ENCODE measurements at places on chromosomes 12 and 14.

- no peak overlapping the region for H3K27ac ChIP-seq
- no peaks in the 10 kb centered on the region for H3K36me3 ChIP-seq
- H3K4me3 ChIP-seq = no peak overlapping the region
- no peaks in the 10 kb centered on the region for H3K4me1 ChIP-seq
- DNase-seq = no peak
Measured at GRCh38 chr12:99250091-99250490, 397.5 kb upstream of the GARIN6 start.

GRCh38 chr12:128763395-128763794 lies 60.4 kb downstream of the SLC15A4 start:
- no peak overlapping the region for H3K4me3 ChIP-seq
- no peak for DNase-seq
- no peaks in the 10 kb centered on the region for H3K36me3 ChIP-seq
- no peaks in the 10 kb centered on the region for H3K4me1 ChIP-seq
- no peaks in the 10 kb centered on the region for H3K27me3 ChIP-seq
- H3K27ac ChIP-seq = no peak overlapping the region

- H3K27ac ChIP-seq = no peak overlapping the region
- H3K4me3 ChIP-seq = no peak overlapping the region
- DNase-seq = no peak
- H3K36me3 ChIP-seq = no peaks in the 10 kb centered on the region
- H3K27me3 ChIP-seq = no peaks in the 10 kb centered on the region
Measured at GRCh38 chr12:92003701-92004100, 141.9 kb downstream of the BTG1 start.

DNA sequence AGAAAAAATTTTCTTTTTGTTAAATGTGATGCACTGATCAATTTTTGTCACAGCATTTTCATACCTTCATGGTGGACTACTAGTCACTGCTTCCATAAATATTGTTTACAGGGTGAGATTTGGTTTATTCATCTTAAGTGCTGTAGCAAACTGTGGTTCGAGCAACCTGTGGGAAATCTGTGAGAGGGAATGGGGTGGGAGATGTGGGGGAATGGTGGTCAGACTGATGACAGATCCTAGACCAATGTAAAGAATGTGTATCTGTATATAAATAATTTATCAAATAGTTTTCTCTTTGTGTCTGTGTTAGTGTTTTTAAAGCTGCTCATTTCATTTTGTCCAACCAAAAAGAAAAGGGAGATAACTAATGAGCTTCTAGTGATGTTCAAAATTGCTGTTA lies 26.7 kb downstream of the CSRP2 start:
- peaks cover 6% of the 10 kb centered on the region for H3K36me3 ChIP-seq
- H3K4me1 ChIP-seq = no peaks in the 10 kb centered on the region
- no peak overlapping the region for H3K4me3 ChIP-seq

DNA sequence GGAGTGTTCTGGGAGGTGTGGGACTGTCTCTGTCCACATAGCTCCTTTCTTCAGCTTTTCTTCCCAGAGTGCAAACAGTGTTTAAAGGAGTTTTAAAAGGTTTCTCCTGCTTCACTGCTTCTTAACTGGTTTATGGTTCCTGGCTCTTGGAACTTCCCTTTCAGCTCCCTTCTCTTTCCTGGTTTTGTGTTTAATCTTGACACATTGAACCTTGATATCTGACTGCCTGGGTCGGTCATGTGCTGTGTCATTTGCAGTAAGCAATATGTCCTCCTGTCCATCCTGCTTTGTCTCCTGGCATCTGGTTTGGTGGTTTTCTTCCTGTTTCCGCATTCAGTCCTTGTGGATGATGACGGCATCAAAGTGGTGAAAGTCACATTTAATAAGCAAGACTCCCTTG lies 2.2 kb downstream of the TMEM106C start:
- no peaks in the 10 kb centered on the region for H3K27me3 ChIP-seq
- H3K4me3 ChIP-seq = no peak overlapping the region
- H3K4me1 ChIP-seq = peaks cover 6% of the 10 kb centered on the region
- no peak overlapping the region for H3K27ac ChIP-seq
- no peak for DNase-seq

DNA sequence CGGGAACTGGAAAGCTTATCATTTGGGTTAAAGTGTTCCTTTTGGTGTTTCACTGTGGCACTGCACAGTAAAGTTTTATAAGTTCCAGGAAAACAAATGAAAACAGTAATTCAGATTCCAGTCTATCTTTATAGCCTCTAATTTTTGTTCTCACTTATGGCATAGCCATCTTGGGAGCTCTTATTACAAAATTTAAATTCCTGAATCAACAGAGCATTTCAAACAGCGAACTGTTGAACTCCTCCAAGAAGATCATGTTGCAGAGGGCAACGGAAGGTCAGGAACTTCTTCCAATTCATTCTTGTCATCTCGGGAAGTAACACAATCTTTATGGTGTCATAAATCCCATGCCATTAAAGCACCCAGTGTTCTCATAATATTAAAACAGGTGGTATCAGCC lies 229.1 kb downstream of the KCNC2 start:
- no peaks in the 10 kb centered on the region for H3K36me3 ChIP-seq
- no peaks in the 10 kb centered on the region for H3K4me1 ChIP-seq
- H3K4me3 ChIP-seq = no peak overlapping the region
- no peaks in the 10 kb centered on the region for H3K27me3 ChIP-seq
- no peak overlapping the region for H3K27ac ChIP-seq

DNA sequence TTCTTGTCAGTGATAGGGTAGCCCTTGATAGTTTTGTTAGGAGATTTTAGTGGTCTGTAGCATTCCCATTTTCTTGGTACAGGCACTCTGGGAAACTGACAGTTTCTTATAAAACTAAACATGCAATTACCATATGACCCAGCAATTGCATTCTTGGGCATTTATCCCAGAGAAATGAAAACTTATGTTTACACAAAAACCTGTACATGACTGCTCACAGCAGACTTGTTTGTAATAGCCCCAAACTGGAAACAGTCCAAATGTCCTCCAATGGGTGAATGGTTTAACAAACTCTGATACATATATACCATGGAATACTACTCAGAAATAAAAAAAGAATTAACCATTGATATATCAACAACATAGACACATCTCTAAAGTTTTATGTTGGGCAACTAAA lies 75.5 kb downstream of the BORCS5 start:
- no peaks in the 10 kb centered on the region for H3K27me3 ChIP-seq
- H3K4me3 ChIP-seq = no peak overlapping the region
- H3K27ac ChIP-seq = no peak overlapping the region
- no peaks in the 10 kb centered on the region for H3K36me3 ChIP-seq
- DNase-seq = no peak

GRCh38 chr12:101207086-101207780 lies 2.8 kb downstream of the SLC5A8 start:
- H3K36me3 ChIP-seq = no peaks in the 10 kb centered on the region
- peaks cover 7% of the 10 kb centered on the region for H3K4me1 ChIP-seq
- H3K4me3 ChIP-seq = no peak overlapping the region
- no peak for DNase-seq
- peaks cover 4% of the 10 kb centered on the region for H3K27me3 ChIP-seq
- no peak overlapping the region for H3K27ac ChIP-seq

- H3K27me3 ChIP-seq = no peaks in the 10 kb centered on the region
- no peak overlapping the region for H3K27ac ChIP-seq
- no peak for DNase-seq
- no peaks in the 10 kb centered on the region for H3K36me3 ChIP-seq
Measured at GRCh38 chr12:57584690-57585089, 6.3 kb upstream of the PIP4K2C start.

GRCh38 chr14:105742531-105742848 lies 216.1 kb downstream of the TMEM121 start:
- no peak for DNase-seq
- H3K36me3 ChIP-seq = no peaks in the 10 kb centered on the region
- H3K27ac ChIP-seq = no peak overlapping the region
- no peaks in the 10 kb centered on the region for H3K27me3 ChIP-seq

GRCh38 chr12:27143256-27144069 lies 61.1 kb upstream of the C12orf71 start:
- H3K4me3 ChIP-seq = no peak overlapping the region
- no peak for DNase-seq
- H3K4me1 ChIP-seq = no peaks in the 10 kb centered on the region
- no peaks in the 10 kb centered on the region for H3K27me3 ChIP-seq

DNA sequence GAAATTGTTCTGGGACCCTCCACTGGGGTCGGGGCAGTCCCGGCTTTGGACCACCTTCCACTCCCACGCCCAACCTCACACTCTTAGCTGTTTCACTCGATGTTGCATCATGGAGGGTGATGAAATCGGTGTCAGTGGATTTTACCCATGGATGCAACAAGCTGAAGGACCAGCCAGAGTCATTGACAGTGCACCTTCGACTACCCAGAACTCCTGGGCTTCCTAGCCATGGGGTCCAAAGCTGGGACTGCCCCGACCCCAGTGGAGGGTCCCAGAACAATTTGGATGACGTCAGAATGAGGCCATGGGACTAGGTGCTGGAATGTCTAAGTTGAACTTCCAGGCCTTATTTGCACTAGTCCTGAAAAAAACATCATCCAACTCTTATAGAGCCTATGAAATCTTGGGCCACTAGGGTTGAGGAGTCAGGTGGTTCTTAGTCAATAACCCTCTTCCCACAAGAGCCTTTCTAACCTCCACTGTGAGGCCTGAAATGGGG lies 882 bp upstream of the IL23A start:
- H3K4me1 ChIP-seq = peaks cover 9% of the 10 kb centered on the region
- peaks cover 3% of the 10 kb centered on the region for H3K36me3 ChIP-seq
- DNase-seq = no peak
- no peaks in the 10 kb centered on the region for H3K27me3 ChIP-seq

GRCh38 chr12:21940549-21941505 lies at the start of gene ABCC9:
ABCC9 (minus strand) TSS chr12:21941426; CDS start chr12:21936674, 4,752 bp downstream.
- H3K4me1 ChIP-seq = peaks cover 7% of the 10 kb centered on the region
- H3K27ac ChIP-seq = no peak within 1 kb of the TSS
- no peaks in the 10 kb centered on the region for H3K36me3 ChIP-seq
- peaks cover 13% of the 10 kb centered on the region for H3K27me3 ChIP-seq
- peak within 1 kb of the TSS; percentile 58 for H3K4me3 ChIP-seq
- DNase-seq = no peak

- no peak overlapping the region for H3K4me3 ChIP-seq
- no peak overlapping the region for H3K27ac ChIP-seq
- peaks cover 83% of the 10 kb centered on the region for H3K36me3 ChIP-seq
- H3K27me3 ChIP-seq = no peaks in the 10 kb centered on the region
- H3K4me1 ChIP-seq = no peaks in the 10 kb centered on the region
Measured at GRCh38 chr14:68886109-68886434, 93.0 kb downstream of the ACTN1 start.

- H3K36me3 ChIP-seq = no peaks in the 10 kb centered on the region
- DNase-seq = no peak
- H3K27ac ChIP-seq = no peak overlapping the region
- peaks cover 3% of the 10 kb centered on the region for H3K4me1 ChIP-seq
- H3K27me3 ChIP-seq = no peaks in the 10 kb centered on the region
- H3K4me3 ChIP-seq = no peak overlapping the region
Measured at GRCh38 chr12:62995097-62995496, 60.1 kb upstream of the PPM1H start.

DNA sequence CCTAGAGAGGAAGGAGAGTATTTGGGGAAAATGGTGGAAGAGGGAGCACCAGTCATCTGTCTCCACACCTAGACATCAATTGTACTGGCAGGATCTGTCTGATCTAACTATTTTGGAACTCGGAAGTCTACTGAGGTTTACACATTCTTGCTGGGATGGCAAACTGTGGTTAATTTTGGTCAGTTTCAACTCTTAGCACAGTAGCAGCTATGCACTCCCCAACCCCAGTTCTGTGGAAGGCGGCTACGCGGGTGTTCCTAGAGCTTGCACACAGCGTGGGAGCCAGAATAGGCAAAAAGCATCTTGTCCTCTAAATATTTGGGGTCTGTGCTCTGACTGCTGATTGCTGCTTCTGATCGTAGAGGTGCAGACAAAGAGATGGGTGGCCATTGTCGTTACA lies 33.8 kb downstream of the TECPR2 start:
- no peaks in the 10 kb centered on the region for H3K4me1 ChIP-seq
- H3K36me3 ChIP-seq = no peaks in the 10 kb centered on the region
- no peak overlapping the region for H3K27ac ChIP-seq
- H3K27me3 ChIP-seq = no peaks in the 10 kb centered on the region
- no peak overlapping the region for H3K4me3 ChIP-seq

DNA sequence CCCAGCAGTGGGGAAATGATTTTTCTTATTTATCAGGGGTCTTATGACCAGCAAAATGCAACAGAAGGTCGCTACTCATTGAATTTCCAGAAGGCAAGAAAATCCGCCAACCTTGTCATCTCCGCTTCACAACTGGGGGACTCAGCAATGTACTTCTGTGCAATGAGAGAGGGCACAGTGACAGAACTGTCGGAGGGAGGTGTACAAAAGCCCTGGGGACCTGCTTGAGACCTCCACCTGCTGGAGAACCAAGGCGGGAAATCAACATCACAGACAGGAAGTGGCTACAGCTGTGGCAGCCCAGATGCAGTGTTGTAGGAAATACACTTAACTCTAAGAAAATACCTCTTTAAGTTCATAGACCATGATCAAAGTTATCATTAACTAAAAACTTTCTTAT lies 250.9 kb upstream of the OR4E1 start:
- no peaks in the 10 kb centered on the region for H3K27me3 ChIP-seq
- H3K4me3 ChIP-seq = no peak overlapping the region
- H3K36me3 ChIP-seq = no peaks in the 10 kb centered on the region
- H3K27ac ChIP-seq = no peak overlapping the region
- no peaks in the 10 kb centered on the region for H3K4me1 ChIP-seq

DNA sequence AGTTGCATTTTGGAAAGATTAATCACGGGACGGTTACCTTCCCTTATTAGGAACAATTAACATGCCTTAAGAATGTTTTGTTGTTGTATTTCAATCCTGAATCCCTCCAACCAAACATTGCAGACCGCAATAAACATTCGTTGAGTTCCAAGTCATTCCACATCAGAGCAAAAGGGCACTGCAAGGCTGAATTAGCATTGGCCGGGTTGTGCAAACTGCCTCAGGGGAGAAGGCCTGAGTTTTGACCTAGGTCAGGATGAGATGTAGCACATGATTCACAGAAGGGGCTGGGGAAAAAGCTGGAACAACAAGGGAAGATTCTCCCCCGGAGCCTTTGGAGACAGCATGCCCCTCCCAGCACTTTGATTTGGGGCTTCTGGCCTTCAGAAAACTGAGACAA lies 82.1 kb upstream of the BDKRB2 start:
- peaks cover 26% of the 10 kb centered on the region for H3K4me1 ChIP-seq
- DNase-seq = peak; percentile 92
- H3K36me3 ChIP-seq = no peaks in the 10 kb centered on the region
- no peak overlapping the region for H3K4me3 ChIP-seq
- peak overlapping the region; percentile 92 for H3K27ac ChIP-seq

Data from trophoblast cell (in vitro differentiated cells and primary cell).